ENCODE measurements at places on chromosomes 6 and 20. TPM values are rescaled to one million over a fixed set of nuclear protein-coding genes. Genes with fewer than 3 reads are reported as not detected.

TSPYL4 gene
- 8.4 TPM for total RNA-seq

E2F1 gene
- 5.2 TPM for total RNA-seq

PSORS1C2 gene
- total RNA-seq = not detected

FAM217A gene
- not detected for total RNA-seq

KHDC1 gene
- 2.6 TPM for total RNA-seq

ENPP1 gene
- total RNA-seq = 17.7 TPM

NUP43 gene
- 17.2 TPM for total RNA-seq

IL22RA2 gene
- not detected for total RNA-seq

DLK2 gene
- total RNA-seq = 1.6 TPM

MCCD1 gene
- total RNA-seq = not detected

DSE gene
- 26.1 TPM for total RNA-seq

BPIFB2 gene
- total RNA-seq = not detected

EMILIN3 gene
- 23.5 TPM for total RNA-seq

ECT2L gene
- under 0.01 TPM for total RNA-seq

SMOC2 gene
- total RNA-seq = 26.6 TPM

DTD1 gene
- total RNA-seq = 21.4 TPM

GRIK2 gene
- total RNA-seq = 3.7 TPM

Data from skeletal muscle tissue (tissue), 5 donors.